ENCODE measurements at places on chromosomes 3 and 15.

DNA sequence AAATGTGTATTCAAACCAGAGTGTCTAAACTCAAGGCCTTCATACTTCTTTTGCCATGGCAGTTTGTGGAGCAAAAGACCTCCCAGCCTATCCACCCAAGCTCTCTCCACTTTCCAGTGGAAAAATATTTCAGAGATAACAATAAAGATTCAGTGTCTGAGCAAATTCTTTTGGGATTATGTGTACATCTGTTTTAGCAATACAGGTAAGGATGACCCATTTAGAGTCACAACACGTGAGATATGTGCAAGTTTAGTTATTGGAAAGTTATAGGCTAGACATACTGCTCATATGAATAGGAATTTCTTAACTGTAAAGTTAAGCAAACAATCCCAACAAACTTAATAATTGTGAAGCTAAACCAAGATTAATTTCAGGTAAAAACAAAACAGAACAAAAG lies 174.5 kb upstream of the LRIG1 start:
- no peak for DNase-seq

- no peak for DNase-seq
These were observed 35.2 kb upstream of the SPATA12 start for GRCh38 chr3:57025237-57025636.

DNA sequence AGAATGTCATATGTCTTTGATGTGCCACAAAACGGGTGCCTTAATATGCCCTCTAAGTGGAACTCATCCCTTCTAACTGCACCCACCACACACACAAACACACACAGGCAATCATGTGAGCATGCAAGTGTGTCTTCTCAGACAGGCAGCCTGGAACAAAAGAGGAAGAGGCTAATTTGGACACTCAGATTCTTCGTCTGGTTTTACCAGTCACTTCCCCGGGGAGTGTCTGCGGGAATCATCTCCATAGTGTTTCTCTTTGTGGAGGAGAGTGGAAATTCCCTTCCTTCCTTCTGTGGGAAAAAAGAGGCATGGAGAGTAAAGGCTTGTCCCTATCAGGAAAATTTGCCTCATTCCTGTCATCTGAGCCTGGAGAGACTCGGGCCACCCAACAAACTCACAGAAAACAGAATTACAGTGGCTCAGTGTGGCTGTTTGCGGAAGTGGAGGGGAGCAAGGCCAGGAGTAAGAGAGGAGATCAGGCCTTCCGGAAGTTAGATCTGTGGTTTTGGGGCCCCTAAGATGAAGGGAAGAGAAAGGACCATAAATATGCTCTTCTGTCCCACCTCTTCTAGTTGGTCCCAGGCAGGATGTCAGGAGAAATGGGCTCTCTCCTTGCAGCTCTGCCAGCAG lies 212.6 kb upstream of the SEMA6D start:
- no peak for DNase-seq

- no peak for DNase-seq
These were observed 26.1 kb downstream of the BHLHE40 start for GRCh38 chr3:5005367-5005766.

GRCh38 chr3:139353920-139354556 lies 10.2 kb downstream of the MRPS22 start:
- DNase-seq, result peak; percentile 23

GRCh38 chr3:175983379-175983778 lies 1124.2 kb downstream of the NAALADL2 start:
- no peak for DNase-seq

DNA sequence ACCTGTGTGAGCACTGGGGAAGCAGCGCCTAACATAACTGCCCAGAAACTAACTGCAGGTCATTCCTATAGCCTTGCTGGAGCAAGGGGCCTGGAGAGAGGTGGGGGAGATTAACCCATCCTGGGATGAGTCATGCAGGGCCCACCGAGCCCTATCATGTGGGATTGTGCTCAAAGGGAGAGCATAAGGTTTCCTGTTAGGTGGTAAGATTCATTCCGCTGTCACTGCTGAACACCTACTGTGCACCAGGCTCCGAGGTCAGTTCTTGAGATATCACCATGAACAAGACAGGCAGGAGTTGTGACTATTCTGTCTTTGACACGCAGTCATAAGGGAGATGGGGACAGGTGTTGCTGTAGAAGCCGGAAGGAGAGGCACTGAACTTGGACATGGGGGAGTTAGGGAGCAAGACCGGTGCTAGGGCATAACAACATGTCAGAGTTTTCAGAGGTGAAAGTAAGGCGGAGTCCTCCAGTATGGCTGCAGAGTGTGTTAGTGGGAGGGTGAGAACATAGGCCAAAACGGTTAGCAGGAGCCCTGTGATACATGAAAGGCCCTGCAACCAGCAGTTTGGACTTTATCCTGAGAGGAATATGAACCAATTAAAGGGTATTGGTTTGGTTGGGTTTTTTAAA lies 2.4 kb downstream of the SLC25A38 start:
- no peak for DNase-seq

- DNase-seq, result no peak
These were observed 662.4 kb downstream of the FHIT start for GRCh38 chr3:60588806-60589205.

DNA sequence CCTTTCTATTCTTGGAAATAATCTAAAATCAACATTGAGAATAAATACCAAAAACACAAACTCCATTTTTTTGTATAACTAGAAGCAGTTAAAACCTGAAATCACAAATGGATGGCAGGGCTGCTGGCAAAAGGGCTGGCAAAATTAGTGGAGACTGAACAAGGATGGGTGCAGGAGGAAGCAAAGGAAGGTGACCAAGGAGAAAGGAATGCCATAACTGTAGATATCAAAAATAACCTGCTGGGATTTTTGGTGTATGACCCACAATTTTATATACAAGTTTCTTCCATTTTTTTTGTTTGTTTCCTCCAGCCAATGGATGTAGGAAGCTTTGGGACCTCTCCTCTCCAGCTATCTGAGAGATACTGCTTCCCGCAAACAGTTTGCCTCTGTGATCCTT lies 12.7 kb downstream of the CFAP44 start:
- no peak for DNase-seq

DNA sequence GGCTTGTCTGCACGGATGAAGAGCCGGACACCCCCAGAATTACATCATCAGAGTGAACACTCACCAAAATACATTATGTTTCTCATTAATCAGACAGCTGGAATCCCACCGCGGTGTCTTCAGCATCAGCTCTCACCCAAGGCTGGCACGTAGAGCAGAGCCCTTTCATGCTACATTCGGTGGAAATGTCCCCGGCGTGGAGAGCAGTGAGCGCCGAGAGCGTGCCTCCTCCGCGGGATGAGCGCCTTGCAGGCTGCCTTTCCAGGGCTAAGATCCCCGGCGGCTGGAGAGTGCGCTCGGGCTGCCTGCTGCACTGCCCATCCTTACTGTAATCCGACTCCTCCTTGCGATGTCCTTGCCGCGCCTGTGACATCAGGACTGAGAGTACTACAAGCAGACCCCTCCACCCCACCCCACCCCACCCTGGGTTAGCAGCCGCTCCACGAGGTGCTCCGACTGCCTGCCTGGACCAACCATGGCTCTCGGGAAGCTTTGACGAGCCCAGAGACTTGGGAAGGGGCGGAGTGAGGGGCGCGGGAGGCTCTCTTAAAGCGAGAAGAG lies at the start of gene ZNF385D:
ZNF385D (minus strand) TSS at position 380 of the 561 bp plus-strand sequence; CDS start at position 86, 294 bp downstream.
- DNase-seq, result peak; percentile 51

- no peak for DNase-seq
These were observed 129.8 kb upstream of the PHLDB2 start for GRCh38 chr3:111729087-111729846.

GRCh38 chr3:60085649-60086048 lies 1035.8 kb upstream of the CFAP20DC start:
- DNase-seq, result no peak

DNA sequence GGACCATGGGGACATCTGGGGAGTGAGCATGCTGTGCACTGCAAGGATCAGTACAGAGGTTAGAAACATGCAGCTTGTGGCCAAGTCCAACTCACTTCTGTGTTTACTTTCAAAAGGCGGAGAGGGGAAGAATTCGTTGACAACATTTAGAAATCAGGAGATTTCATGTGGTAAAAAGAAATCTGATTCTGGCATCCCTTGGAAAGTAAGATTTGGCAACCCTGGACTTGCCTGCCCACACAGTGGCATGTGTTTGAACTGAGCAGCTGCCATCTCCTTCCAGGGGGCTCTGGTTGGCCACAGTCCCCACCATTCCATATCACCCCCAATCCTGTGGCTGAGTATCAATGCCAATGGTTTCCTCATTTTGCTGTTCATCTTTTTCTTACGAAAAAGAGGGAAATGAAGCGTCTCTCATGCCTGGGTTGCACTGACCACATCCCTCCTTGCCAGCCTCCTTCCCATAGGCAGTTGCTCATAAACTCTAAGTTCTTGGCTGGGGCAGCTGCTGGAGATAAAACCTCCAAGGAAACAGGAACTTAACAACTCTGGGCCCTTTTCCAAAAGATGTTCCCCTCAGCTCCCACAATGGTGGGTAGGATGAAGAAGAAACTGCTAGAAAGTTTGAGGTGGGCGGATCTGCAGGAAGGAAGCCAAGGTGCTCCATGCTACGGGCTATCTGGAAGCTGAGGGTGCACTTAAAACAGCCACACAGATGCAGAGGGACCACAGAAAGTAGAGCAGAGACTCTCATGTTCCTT lies 29.2 kb downstream of the SLC6A11 start:
- no peak for DNase-seq

DNA sequence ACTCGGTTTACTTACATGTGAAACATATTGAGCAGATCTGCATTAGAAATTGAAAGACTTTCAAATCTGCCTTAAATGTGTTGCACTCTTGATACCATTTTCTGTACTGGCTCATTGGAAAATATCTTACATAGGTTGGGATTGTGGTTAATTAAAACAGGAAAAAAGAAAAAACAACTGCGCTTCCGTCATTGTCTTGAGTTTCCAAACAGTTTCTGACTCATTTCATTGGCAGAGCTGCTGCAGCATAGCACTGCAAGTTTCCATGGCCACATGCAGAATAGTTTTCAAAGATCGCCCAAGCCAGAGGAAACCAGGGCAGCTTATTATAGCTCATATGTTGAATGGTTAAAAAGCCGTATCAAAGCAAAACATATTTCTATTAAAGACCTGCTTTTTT lies 446.6 kb upstream of the BCHE start:
- no peak for DNase-seq

- no peak for DNase-seq
These were observed 334.7 kb downstream of the NLGN1 start for GRCh38 chr3:173732237-173732636.

DNA sequence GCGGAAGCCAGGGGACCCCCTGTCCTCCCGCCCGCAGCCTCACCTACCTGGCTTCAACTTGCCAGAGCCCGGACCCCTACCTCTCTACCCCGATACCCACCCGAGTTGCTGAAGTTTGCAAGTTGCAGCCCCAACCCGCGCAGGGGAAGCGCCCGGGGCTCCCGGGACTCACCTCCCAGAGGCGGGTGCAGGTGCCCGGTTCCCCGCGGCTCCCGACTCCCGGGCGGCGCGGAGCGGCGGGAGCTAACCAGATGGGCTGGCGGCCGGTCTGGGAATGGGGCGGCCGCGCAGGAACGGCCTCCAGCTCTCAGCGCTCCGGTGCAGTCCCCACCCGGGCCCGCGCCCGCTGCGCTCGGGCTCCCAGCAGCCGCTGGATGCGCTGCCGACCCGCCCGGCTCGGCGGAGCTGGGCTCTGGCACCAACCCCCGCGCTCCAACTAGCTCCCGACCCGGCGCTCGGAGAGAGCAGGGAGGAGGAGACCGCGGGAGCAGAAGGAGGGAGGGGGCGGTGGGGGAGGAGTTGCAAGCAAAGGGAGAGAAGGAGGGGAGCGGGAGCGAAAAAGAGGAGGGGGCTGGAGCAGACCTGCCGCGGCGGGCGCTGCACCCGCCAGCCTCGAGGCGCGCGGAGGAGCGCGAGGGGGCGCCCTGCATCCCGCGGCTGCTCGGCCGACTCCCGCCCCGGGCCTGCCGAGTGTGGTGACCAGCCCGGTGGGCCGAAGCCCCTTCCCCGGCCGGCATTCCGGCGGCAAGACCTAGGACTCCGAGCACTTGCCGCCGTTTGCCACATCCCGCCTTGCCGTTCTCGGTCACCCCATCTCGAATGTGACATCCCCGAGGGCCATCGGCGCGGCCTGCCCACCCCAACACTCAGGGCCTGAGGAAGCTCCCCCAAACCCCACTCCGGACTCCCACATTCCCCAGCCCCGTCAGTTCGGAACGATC lies at the start of gene SEMA5B:
SEMA5B (minus strand) TSS at position 472 of the 941 bp plus-strand sequence. CDS start 66,500 bp downstream, outside the sequence.
- peak; percentile 26 for DNase-seq

GRCh38 chr3:45261333-45262110 lies 35.4 kb upstream of the TMEM158 start:
- no peak for DNase-seq

DNA sequence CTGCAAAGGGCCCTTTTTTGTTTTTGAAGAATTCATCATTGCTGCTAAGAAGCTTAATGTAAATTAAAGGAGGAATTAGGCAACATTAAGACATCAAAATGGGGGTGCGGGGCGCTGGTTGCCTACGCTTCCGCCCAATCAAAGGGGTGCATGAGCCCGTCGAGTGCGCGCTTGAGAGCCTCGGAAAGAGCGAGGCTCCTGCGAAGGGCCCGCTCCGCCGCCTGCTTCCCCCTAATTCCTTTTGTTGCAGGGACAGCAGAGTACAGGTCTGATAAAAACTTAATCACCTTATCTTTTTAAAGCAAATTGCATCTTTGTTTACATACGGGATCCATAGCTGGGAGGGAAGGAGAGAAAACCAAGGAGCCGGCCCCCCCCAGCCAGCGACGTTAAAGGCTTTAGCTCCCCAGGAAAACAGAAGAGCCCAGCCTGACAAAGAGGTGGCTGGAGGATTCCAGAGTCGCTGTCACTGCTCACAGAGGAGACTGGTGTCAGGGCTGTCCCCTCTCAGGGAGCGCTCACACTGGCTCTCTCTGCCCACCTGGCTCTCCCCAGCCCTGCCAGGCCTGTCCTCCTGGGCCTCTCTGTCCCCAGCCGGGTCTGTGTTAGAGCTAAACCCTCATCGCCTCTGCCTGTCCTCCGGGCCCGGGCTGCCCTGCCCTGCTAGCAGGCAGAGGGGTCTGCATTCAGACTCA lies 67.3 kb downstream of the DNAJB8 start:
- DNase-seq, result no peak

DNA sequence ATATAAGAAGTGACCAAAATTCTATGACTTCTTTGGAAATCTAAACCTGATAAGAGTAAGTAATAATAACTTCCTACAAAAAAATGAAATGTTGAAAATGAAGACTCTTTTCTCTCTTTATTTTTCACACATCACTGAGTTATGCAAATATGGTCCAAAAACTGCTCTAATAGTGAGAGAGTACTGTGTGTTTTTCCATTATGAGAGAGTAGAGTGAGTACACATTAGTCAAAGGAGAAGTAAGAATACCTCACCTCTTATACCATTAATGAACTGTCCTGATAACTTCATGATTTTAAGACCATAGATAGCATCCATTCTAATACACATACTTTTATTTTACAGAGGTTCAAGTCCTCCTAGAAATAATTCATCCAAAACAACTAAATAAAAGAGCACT lies 1310.2 kb downstream of the SI start:
- no peak for DNase-seq

- no peak for DNase-seq
These were observed 8.4 kb downstream of the THBS1 start for GRCh38 chr15:39589193-39589814.

GRCh38 chr15:67146875-67147381 lies 81.5 kb downstream of the SMAD3 start:
- DNase-seq, result no peak

Measured in DMS 273 treated with DMSO at 0.1 percent for 48 hours (cell line).